Naive B cell (primary cell): ENCODE measurements at places on chromosomes 6 and 20.

DNA sequence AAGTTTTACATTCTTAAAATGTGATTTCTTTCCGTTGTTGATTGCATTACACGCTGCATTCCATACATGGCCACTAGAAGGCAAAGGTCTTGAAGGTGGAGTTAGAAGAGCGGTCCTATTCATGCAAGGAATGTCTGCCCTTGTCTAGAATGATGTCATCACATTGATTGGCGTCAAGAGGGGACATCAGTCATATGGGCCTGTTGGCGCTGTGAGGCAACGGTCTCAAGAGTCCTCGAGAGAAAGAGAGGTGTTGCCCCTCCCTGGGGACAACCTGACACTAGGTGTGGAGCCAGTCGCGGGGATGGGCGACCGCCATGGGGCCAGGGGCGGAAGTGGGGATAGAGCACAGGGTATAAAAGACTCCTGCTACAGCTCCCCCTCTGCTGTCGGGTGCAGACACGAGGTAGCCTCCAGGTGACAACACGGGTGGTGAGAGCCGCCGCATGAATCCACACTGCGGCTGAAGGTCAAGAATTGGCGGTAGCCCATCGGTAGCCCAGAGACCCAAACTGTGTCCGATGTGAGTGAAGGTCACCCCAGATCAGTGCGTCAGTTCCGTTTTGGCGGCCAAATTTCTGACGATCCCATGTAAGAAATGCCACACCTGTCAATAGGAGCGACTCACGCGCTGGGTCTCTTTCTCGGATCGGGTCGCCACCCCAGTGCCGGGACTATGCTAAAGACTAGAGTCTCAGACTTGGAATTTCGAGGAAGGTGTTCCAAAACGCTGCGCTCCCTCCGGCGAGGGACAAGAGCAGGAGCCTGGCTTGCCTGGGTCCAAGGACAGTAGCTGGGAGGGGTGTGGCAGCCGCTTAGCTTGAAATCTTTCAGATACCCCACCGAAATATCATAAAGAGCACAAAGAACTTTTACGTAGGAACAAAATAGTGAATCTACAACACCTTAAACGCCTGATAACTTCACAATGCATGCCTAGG, 93.2 kb upstream of the ZNF184 start:
- peaks cover 8% of the 10 kb centered on the region for H3K36me3 ChIP-seq
- H3K27me3 ChIP-seq: peaks cover 66% of the 10 kb centered on the region
- peak overlapping the region; percentile 18 for H3K4me3 ChIP-seq
- DNase-seq: no peak
- peaks cover 6% of the 10 kb centered on the region for H3K4me1 ChIP-seq

DNA sequence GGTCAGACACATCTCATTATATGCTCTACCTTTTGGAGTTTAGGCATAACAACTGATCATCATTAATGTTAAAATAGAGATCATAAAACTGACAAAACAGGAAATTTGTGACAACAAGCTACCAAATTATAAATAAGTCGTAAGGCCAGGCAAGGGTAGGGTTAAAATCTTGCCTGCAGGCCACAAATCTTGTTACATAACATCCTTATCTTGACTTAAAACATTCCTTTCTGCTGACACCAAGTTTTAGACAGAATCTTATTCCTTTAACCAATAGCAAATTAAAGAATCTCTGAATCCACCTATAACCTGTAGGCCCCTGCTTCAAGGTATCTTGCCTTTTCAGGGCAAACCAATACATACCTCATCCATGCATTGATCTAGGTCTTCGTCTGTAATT, 32.5 kb upstream of the NKAIN2 start:
- H3K4me3 ChIP-seq: no peak overlapping the region
- H3K36me3 ChIP-seq: no peaks in the 10 kb centered on the region
- DNase-seq: no peak
- no peak overlapping the region for H3K27ac ChIP-seq
- no peaks in the 10 kb centered on the region for H3K4me1 ChIP-seq
- peaks cover 5% of the 10 kb centered on the region for H3K27me3 ChIP-seq

GRCh38 chr20:62387219-62387913, 463 bp downstream of the RPS21 start:
- no peaks in the 10 kb centered on the region for H3K27me3 ChIP-seq
- H3K4me1 ChIP-seq: peaks cover 24% of the 10 kb centered on the region

DNA sequence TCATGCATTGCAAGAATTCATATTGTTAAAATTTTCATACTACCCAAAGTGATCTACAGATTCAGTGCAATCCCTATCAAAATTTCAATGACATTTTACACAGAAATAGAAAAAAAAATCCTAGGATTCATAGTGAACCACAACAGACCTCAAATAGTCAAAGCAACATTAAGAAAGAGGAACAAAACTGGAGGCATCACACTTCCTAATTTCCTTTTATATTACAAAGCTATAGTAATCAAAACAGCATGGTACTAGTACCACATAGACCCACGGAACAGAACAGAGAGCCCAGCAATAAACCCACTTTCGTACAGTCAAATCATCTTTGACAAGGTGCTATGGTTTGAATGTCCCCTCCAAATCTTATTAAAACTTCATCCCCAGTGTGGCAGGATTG, 39.7 kb downstream of the NTSR1 start:
- H3K36me3 ChIP-seq: no peaks in the 10 kb centered on the region
- no peak overlapping the region for H3K27ac ChIP-seq
- H3K27me3 ChIP-seq: peaks cover 13% of the 10 kb centered on the region
- H3K4me1 ChIP-seq: no peaks in the 10 kb centered on the region
- H3K4me3 ChIP-seq: no peak overlapping the region

DNA sequence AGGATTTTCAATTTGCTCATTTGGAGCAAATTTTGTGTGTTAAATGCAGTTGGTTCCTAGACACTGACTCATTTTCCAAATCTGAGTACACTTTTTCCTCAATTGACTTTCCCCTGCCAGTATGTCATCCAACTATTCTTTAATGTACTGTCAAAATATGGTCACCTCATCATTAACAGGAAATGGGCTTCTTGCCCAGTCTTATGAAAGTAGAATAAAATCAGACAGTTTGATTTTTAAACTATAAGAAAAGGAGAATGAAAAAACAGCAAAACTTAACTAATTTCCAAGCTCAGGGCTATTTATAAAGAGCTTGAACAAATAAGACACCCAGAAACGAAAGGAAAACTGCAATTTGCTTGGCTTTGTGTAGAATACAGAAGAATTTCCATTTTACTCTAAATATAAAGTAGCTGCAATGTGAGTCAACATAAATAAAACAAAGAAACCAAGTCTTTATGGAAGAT, 43.7 kb upstream of the RAB23 start:
- H3K4me3 ChIP-seq: no peak overlapping the region
- no peak for DNase-seq

- H3K4me1 ChIP-seq: no peaks in the 10 kb centered on the region
- H3K4me3 ChIP-seq: no peak overlapping the region
- no peak for DNase-seq
Observed at GRCh38 chr6:145544041-145544440, 191.3 kb downstream of the EPM2A start.

DNA sequence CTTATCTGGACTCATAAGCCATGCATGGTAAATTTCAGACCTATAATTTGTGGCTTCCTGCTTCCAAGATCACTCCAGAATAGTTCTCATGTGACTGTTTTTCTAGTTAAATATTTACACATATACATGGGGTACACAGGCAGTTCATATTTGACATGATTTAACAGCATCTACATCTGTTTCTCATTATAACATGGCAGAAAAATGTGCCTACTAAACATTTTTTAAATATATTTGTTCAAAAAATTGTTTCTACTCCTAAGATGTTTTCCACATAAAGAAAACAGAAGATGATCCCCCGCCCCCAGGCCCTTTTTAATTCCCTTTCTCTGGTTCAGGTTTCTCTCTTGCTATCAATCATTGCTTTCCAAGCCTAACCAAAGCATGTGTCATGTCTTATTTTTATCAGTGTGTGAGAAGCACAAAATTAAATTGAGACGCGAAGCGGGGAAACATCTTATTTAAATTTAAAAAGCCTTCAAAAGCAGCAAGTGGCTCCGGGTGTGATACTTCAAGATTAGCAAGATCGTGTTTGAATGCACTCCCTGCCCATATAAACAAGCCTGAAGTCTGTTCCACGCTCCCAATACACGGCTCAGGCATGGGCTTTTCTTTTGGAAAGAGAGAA, 37.3 kb downstream of the IPCEF1 start:
- H3K4me3 ChIP-seq: no peak overlapping the region
- H3K27ac ChIP-seq: no peak overlapping the region
- no peaks in the 10 kb centered on the region for H3K36me3 ChIP-seq
- H3K4me1 ChIP-seq: no peaks in the 10 kb centered on the region

DNA sequence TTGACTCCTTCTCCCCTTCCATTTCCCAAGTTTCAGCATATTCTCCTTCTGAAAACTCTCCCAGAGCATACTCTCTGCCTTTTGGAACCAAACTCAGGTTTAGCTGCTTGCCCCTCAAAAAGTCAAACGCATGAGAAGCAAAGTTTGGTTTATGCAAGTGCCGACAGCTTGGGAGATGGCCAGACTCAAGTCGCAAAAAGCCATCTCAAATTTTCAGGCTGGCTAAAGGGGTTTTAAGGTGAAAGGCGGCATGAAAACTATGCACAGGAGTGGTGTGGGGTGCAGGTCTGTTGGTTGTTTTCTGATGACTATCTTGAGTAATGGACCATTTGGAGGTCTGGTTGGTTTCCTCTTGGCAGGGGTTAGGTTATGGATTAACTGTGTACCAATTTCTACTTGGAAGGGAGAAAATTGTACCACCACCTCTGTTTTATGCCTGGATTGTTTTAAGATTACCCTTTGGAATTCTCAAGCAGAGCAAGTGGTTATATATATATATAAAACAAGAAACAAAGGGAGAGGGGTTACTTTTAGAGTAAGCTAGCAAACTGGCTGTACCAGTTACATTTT, 52.4 kb upstream of the SCGN start:
- no peaks in the 10 kb centered on the region for H3K4me1 ChIP-seq
- no peak overlapping the region for H3K27ac ChIP-seq
- H3K4me3 ChIP-seq: no peak overlapping the region
- peaks cover 7% of the 10 kb centered on the region for H3K36me3 ChIP-seq
- H3K27me3 ChIP-seq: no peaks in the 10 kb centered on the region
